ENCODE measurements at places on chromosomes 11 and 22.

- DNase-seq = no peak
Measured at GRCh38 chr11:67354075-67355022, 1.0 kb upstream of the POLD4 start.

- no peak for DNase-seq
Measured at GRCh38 chr11:61358566-61358965, 3.1 kb downstream of the CYB561A3 start.

- no peak for DNase-seq
Measured at GRCh38 chr11:10625982-10626311, 57.5 kb upstream of the LYVE1 start.

GRCh38 chr22:37137903-37138665, 11.6 kb downstream of the IL2RB start:
- DNase-seq = no peak

DNA sequence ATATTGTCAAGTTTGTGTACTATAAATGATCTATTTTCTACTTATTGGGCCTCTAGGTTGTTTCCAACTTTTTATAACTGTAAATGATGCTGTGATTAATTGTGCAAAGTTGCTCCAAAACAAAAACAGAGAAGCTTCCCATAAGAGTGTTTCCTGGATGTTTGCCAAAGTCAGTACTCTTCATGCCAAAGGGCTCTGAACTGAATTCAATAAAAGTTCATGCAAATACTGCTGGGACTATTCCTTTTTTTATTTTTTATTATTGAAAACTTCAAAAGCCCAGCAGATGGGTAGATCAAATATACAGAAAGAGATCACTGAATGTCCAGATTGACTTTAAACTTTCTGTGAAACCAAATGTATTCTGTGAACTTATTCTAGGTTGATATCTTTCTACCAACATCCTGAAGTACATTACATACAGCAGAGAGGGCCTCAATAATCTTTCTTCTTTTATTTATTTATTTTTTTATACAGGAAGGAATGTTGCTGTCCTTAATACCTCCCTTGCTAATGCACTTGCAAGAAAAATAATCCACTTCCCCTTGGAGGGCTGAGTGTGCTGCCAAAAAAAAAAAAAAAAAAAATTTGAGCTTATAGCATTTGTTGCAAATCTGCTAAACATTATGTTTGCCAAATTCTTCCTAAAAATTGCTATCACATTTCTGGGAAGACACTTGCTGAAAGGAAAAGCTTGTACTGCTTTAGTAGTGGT, 53.0 kb downstream of the CTSC start:
- DNase-seq = no peak

DNA sequence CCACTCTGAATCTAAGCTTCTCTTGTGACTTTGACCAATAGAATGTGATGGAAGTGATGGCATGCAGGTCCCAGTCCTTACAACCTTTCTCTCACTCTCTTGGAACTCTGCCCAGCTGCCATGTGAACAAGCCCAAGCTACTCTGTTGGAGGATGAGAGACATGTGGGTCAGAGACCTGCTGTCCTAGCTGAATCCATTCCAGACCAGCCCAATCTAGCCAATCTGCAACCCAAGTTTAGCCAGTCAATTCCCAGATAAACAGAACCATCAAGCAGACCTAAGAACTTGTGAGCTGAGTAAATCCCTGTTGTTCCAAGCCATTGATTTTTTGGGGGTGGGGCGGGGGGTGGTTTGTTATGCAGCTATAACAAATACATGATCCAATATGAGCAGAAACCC, 69.2 kb upstream of the GRK3 start:
- no peak for DNase-seq

DNA sequence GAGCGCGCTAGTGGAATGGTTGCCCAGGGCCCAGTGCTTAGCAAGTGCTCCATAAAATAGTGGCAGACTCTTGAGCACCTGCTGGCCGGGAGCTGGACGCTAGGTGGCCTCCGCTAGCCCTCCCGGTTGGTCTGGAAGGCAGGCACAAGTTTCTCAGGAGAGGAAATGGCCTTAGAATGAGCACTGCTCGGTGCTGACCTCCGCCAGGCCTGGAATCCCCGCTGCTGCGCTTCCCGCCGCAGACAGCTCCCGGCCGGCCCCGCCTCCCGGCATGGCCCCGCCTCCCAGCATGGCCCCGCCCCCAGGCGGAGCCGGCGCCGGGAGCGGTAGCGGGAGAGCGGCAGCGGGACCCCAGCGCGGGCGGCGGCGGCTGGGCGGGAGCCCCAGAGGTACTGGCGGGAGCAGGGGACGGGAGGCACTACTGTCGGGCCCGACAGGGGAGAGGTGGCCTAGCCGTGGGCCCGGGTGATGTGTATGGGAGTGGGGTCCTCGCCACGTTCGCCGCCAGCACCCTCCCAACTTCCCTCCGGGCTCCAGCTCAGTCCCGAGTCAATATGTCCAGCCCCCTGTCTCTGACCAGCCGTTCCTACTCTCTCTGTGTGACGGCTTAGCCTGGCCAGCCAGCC, at the start of gene SIPA1:
SIPA1 (plus strand) TSS at position 308 of the 626 bp plus-strand sequence. CDS start 2,821 bp downstream, outside the sequence.
- peak; percentile 39 for DNase-seq

DNA sequence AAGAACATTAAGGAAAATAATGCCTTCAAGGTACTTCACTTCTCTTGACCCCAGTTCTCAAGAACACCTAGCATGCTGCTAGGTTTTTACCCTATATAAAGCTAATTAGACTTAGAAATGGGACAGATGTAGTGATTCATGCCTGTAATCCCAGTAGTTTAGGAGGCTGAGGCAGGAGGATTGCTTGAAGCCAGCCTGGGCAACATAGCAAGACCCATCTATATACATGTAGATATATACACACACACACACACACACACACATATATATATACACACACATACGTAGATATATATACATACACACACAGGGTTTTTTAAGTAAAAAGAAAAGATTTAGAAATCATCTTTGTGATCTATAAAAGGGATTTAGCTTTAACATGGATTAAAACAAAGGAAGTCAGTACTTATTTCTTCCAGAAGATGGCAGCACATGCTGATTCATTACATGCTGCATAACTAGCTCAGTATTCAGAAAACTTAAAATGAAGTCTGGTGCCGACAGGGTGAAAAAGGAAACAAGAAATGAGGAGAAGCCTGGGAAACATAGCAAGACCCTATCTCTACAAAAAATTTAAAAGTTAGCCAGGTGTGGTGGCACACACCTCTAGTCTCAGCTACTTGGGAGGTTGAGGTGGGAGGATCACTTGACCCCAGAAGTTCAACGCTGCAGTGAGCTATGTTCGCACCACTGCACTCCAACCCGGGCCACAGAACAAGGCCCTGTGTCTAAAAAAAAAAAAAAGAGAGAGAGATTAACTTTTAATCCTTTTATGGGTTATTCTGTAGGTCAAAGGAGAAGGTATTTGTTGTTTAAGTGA, 28.5 kb upstream of the RBX1 start:
- no peak for DNase-seq

DNA sequence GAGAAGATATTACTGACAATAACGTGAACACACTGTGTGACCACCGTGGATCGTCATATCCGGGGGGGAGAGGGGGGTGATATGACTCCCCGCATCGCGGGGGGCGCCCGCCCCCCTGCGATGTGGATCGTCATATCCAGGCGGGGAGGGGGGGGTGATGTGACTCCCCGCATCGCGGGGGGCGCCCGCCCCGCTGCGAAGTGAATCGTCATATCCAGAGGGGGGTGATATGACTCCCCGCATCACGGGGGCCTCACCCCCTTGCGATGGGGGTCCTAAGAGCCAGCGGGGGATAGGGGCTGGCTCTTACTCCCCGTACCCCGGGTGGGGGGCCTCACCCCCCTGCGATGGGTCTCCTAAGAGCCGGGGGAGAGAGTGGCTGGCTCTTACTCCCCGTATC, 19.9 kb downstream of the UNC93B1 start:
- DNase-seq = no peak

- no peak for DNase-seq
Measured at GRCh38 chr11:94665116-94665659, 98.0 kb downstream of the PIWIL4 start.

GRCh38 chr11:120471131-120471530, 40.4 kb upstream of the GRIK4 start:
- DNase-seq = no peak

GRCh38 chr11:88489030-88489429, 151.5 kb upstream of the CTSC start:
- DNase-seq = no peak

- DNase-seq = no peak
Measured at GRCh38 chr11:35494957-35495490, 30.4 kb downstream of the PAMR1 start.

DNA sequence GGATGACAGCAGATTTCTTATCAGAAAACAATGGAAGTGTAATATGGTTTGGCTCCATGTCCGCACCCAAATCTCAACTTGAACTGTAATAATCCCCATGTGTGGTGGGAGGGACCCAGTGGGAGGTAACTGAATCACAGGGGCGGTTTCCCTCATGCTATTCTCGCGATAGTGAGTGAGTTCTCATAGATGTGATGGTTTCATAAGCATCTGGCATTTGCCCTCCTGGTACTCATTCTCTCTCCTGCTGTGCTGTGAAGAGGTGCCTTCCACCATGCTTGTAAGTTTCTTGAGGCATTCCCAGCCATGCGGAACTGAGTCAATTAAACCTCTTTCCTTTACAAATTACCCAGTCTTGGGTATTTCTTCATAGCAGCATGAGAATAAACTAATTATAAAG, 81.0 kb upstream of the SCUBE2 start:
- DNase-seq = no peak

GRCh38 chr11:113105592-113105991, 144.4 kb downstream of the NCAM1 start:
- no peak for DNase-seq

DNA sequence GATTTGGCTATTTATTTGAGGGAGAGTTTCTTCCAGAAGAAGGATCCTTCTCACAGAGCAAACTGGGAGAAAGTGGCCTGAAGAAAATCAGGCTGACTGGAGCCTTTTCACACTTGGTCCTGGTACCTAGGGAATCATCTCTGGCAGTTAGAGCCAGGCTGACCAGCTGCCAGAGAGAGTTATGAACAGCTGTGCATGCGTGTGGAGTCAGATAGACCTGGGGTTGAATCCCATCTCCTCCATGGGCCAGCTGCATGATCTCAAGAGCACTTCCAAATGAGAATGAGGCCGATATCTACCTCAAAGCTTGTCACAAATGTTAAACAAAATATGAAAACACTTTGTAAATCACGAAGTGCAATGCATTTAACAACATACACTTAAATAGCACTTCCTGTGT, 390.0 kb downstream of the TENM4 start:
- no peak for DNase-seq

- no peak for DNase-seq
Measured at GRCh38 chr11:83694191-83694910, 408.2 kb upstream of the CCDC90B start.

GRCh38 chr22:35409783-35410662, 10.1 kb downstream of the MCM5 start:
- DNase-seq = no peak

- no peak for DNase-seq
Measured at GRCh38 chr11:23836981-23837380, 659.9 kb upstream of the LUZP2 start.

GRCh38 chr22:48047722-48048500, 1285.5 kb downstream of the TBC1D22A start:
- DNase-seq = no peak

- no peak for DNase-seq
Measured at GRCh38 chr11:36033936-36034335, 90.1 kb downstream of the LDLRAD3 start.

DNA sequence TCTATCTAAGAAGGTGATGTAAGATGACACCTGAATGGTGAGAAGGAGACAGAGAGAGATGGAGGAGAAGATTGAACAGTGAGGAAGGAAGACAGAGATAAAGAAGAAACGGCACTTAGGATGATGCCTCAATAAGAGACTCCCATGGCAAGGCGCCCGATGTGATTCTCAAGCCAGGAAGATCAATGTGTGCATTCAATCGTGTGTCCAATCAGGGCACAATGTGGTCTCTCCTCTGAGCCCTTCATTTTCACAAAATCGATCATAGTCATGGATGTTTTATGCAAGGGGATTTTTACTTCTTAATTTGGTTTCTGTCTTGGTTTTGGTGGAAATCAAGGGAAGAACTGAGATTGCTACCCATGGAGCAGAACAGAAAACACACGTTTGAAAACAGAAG, 19.9 kb upstream of the TMPRSS13 start:
- DNase-seq = no peak

DNA sequence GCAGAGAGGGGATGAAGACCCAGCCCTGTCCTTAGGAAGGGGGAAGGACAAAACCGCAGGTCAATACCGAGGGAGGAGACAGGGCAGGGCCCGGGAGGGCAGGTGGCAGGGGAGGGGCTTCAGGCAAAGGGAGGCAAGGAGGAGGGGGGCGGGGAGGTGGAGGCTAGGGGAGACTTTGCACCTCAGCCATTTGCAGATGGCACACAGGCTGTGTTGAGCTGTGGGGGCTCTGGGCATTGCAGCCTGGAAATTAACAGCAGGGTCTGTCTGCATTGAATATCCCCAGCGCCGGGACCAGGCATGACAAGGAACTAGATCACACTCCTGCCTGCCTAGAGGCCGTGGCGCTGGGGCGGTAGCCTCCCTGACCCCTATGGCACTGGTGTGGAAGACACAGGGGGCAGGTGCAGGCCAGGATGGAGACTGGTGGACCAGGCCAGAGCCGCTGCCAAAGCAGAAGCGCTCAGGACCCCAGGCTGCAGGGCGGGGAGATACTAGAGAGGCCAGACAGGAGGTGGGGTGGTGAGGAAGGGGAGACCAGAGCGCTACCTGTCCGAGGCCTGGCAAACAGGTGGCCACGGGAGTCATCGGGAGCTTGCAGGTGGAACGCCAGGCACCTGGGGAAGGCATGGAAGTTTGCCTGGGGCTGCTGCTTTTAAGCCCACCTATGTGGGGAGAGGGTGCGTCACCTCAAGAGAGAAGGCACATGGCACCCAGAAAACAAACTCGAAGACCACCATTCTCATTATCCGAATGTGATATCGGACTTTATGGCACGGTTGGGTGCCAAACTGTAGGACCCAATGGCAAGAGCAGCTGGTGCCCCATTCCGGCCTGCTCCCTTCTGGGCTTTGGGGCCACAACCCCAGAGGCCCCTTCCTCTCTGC, 11.5 kb downstream of the CBX6 start:
- DNase-seq = no peak

GRCh38 chr11:33362051-33362910, 105.1 kb downstream of the HIPK3 start:
- no peak for DNase-seq

DNA sequence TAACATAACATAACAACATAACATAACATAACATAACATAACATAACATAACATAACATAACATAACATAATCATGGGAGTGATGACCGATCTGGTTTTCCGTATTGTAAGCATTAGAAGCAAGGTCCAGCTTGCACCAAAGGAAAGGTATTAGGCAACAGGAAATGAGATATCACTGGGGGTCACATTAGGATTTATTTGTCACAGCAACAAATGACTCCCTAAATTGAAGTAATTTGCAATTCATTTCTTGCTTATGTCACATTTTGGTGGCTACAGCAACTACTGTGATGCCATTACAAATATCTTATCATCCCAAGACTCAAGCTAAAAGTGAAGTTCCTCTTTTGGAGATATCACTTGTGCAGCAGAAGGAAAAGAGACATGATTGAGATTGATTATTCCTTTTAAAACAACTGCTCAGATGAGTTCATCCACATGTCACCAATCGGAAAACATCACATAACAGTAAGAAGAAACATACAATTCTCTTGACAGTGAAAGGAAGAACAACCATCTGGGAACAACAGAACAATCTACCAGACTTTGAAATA, 1331.1 kb upstream of the RAG2 start:
- no peak for DNase-seq

- DNase-seq = no peak
Measured at GRCh38 chr22:17343766-17344165, 25.5 kb upstream of the CECR2 start.

GRCh38 chr11:3817181-3817800, 8.9 kb downstream of the PGAP2 start:
- DNase-seq = no peak

All from stimulated activated CD8-positive, alpha-beta memory T cell treated with anti-CD3 and anti-CD28 coated beads, Interleukin-15, amount 100 ng/mL, for 1 hour (primary cell).